ENCODE measurements at places on chromosomes 1 and 21.

DNA sequence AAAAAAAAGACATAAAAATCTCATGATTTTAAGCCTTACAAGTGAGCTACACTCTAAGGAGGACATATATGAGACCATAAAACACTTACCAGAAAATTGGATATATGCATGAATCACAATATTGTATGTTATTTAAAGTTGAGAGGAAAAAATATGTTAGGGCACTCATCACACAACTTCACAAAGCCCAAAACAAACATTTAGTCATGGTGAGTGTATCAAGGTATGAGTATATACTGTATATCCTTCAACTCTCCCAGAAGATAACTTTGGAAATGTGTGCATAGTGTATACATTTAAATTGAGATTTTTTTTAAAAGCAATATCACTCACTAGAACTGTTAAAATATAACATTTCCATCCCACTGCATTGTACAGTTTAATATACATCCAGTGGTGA is 259.3 kb downstream of the SRGAP2C start:
- DNase-seq: no peak

- DNase-seq: no peak
Observed at GRCh38 chr1:15985611-15986297, 9.9 kb upstream of the ZBTB17 start.

GRCh38 chr1:118243269-118243668 is 58.2 kb upstream of the SPAG17 start:
- DNase-seq: no peak

- no peak for DNase-seq
Observed at GRCh38 chr1:244111027-244111426, 59.9 kb downstream of the ZBTB18 start.

DNA sequence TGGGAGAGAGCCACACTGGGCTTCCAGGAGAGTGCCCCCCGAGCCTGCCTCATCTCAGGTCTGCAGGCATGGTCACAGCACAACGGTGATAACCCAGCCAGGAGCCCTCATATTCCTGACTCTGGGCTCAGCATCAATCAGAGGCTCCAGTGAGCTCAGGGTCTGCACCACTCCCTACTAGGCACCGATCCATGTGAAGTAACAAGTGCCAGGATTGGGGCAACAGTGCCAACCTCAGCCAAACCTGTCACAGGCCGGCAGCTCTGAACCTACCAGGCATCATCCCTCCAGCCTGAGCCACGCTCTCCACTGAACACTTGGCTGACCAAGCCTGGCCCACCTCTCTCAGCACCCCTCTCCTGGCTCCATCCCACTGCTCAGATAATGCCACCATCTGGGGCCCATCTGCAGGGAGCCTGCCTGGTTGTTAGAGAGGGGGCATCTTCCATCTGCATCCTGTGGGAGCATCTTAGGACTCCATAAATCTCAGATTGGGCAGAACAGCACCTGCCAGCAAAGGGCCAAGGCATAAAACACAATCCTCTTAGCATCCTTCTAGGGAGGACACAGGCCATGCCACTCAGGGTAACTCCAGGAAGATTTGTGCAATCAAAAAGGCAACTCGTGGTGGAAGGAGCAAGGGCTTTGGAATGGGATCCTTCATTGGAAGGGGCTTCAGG is 213.7 kb upstream of the CSF3R start:
- no peak for DNase-seq

DNA sequence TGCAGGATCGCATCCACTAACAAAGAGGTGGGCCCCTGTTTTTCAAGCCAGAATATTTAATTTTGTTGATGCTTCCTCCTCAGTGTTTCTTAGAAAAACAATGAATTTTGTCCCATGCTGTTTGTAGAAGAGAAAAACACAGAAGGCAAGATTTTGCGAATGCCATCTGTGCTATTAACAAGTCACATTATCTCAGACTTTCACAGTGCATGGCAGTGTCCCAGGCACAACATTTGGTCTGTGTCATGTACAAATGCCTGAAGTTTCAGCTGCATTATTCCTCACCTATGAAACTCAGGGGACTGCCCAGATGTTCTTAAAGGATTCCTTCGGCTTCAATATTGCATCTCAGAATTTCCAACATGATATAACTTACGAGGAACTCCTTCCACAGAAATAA is 99.6 kb upstream of the ZC3H11B start:
- no peak for DNase-seq

- DNase-seq: no peak
Observed at GRCh38 chr1:18285538-18285924, 177.9 kb downstream of the IGSF21 start.

- DNase-seq: no peak
Observed at GRCh38 chr1:157112186-157112867, 12.7 kb upstream of the ETV3L start.

DNA sequence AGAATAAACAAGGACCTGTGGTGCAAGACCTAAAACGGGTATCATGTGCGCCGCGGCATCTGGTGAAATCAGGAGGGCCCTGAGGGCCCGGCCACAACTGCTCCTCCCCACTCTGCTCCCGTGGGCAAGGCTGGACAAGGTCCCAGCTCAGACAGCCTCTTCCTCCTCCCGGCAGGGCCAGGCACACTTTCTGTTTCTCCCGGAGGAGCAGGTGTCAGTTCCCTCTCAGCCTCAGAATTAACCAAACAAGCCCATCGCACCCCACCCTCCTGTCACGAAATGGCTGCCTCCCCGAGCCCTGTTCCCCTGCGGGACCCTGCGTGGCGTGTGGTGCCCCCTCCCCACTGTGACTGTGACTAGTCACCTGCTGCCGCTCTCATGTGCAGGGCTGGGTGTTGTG is 15.2 kb downstream of the PTTG1IP start:
- no peak for DNase-seq
